Left ventricle myocardium superior (tissue), 1 donor: ENCODE measurements at places on chromosomes 4 and X. TPM values are rescaled to one million over a fixed set of nuclear protein-coding genes. Genes with fewer than 3 reads are reported as not detected.

SYTL4 gene
- total RNA-seq = 2.6 TPM

ZGRF1 gene
- 2.0 TPM for total RNA-seq

PCDH11X gene
- total RNA-seq = not detected

DNA sequence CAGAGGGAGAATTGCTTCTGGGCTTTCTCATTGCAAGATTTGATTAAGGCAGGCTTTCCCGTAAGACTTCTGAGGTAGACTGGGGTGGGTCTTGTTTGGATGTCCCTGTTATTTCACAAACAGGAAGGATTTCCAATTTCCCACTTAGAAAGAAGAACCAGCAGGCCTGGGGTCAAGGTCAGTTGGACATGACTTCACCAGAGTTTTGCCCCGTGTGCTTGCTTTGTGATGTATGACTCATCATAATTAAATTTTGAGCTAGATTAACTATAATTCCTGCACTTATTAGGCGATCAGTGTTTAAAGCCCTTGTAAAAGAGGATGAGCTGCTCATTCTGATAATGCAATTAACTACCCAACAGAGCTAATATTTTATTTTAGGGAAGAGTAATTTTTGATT, 32.8 kb upstream of the ARHGAP36 start:
- no peak for DNase-seq

DNA sequence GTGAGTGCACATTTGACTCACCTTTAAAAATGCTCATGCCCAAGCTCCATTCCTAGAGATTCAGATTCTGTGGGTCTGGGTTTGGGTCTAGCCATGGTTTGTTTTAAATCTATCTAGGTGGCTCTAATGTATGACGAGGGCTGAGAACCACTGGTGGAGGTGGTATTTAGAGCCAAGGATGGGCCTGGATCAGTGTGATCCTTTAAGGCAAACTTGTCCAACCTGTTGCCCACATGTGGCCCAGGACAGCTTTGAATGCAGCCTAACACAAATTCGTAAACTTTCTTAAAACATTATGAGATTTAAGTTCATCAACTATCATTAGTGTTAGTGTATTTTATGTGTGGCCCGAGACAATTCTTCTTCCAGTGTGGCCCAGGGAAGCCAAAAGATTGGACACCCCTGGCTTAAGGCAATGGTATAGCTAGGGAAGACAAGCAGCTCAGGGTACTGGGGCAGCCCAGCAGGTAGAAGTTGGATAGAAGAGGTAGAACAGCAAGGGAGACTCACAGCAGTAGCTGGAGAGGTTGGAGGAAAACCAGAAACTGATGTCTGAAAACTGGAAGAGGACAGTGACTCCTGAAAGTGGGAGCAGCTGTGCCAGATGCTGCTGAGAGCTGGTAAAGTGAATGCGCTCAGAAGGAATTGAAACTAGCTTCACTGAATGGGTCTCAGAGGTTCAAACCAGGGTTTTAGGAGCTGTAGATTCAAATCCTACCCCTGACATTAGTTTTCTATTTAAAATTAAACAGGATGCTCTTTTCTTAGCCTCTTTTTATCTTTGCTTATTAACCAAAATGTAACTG, 18.2 kb downstream of the ADD1 start:
- no peak for DNase-seq

DNA sequence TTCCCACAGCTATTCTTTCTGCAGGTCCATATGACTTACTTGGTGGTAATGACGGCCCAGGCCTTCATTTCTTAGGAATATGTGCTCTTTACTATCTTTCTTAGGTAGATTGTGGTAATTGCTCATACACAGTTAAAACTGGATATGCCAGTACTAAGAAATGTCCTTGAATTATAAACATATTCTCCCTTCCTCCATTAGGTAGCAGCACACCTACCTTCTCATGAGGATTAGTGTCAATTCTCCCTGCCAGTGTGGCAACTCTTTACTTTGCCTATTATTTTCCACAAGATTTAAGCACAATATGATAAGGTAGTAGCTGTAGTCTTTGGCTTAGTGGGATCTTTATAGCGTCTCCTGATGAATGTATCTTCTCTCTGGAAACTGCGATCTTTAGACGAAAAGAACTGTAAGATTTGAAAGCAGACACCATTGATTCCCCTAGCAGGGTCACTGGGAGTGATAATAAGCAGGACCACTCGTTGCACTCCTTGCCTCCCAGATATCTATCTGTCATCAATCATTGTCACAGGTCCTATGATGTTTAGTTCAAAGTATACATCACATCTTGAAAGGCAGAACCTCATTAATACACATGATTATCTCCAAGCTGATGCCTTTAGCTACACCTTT, 1240.7 kb downstream of the C4orf33 start:
- DNase-seq = no peak

- no peak for DNase-seq
Measured at GRCh38 chr4:110165382-110166286, 32.8 kb downstream of the ELOVL6 start.
